ENCODE measurements at places on chromosomes 12 and 14.

DNA sequence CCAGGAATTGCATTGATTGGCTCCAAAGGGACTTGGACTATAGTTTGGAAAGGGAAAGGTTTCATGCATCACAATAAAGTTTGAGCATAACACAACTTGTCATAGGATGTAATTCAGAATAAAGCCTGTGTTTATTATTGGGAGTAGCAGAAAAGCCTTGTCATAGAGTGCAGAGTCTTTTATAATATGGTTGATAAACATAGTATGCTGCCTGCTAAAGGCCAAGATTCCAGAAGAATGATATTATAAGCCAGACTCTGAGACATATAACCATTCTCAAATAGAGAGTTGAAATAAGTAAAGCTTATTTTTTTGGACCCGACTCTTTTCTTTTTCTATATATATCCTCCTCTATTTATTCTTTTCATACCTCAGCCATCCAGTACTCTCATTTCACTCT lies 207.3 kb downstream of the LRIG3 start:
- no peak for DNase-seq

GRCh38 chr12:25388183-25388582 lies 137.5 kb upstream of the KRAS start:
- DNase-seq: no peak

DNA sequence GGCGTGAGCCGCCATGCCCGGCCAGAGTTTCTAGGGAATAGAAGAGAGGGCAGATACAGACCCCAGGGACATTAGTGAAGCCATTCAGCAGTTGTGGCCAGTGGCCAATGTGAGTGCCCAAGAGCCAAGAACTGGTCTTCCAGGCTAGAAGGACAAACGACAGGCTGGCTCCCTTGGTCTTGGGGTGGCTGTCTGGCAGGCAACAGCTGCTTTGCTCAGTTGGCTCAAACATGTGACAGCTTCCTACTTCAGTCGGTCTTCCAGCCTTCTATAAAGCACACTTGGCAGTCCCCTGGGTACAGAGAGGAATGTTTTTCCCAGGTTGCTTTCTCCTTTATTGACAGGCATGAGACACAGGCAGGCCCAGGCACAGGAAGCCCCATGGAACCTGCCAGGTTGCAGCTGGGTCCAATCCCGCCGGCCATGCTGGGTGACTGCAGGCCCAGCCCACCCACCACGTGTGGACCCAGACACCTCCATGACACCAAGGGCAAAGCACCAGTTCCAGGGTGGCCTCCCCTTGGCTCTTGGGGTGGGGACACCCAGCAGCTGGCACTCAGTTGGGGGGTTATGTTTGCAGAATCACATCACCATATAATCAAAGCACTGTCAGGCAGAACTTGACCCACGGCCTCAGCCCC lies 15.4 kb downstream of the CHGA start:
- DNase-seq: no peak

DNA sequence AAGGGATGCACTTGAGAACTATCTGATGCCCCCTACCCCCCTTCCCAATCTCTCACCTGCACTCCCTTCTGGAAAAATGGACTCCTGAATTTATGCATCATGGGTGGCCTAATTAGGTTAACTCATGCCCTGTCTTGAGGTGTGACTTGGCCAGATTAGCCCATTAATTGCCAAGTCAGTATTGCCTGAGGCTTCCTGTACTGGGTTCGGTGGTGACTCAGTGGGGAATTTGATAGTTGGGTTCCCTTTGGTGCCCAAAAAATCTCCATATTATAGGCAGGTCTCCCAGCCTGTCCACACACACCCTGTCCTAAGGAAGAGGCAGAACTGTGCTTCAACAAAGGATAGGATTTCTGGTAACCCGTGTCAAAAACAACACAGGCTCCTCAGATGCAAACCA lies 146.1 kb downstream of the CHST11 start:
- no peak for DNase-seq

DNA sequence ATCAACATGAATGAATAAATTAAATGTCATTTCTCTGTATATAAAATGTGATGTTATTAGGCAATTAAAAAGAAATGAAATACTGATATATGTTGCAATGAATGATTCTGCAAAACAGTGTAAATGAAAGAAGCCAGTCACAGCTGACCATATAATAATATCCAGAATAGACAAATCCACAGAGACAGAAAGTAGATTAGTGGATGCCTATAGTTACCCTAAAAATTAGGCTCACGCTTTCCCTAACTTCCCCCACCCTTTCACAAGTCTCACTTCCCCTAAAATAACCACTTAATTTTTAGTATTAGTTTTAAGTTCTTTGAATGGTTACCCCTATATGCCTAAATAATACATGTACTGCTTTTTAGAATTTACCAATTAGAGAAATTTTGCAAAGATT lies 348.9 kb upstream of the FAR2 start:
- no peak for DNase-seq

GRCh38 chr12:120075034-120075616 lies 41.4 kb downstream of the RAB35 start:
- DNase-seq: no peak

DNA sequence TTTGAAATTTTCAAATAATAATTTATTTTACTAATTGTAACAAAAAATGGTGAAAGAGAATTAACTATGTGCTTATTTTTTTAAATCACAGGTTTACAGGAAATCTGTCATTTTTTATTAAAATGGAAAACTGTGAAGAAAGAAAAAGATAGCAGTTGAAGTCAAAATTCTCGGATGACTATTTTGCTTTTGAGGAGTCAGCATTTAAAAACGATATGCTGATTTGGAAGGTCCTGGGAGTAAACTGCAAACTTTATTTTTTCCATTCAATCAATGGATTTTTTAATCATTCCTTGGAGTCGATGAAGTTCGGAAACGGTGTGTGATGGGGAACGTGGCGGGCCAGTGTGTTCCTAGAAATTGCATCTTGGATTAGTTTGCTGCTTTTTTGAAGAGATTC lies 258.9 kb upstream of the NAV3 start:
- DNase-seq: no peak

- DNase-seq: no peak
Observed at GRCh38 chr12:132477703-132478432, 12.1 kb upstream of the FBRSL1 start.

DNA sequence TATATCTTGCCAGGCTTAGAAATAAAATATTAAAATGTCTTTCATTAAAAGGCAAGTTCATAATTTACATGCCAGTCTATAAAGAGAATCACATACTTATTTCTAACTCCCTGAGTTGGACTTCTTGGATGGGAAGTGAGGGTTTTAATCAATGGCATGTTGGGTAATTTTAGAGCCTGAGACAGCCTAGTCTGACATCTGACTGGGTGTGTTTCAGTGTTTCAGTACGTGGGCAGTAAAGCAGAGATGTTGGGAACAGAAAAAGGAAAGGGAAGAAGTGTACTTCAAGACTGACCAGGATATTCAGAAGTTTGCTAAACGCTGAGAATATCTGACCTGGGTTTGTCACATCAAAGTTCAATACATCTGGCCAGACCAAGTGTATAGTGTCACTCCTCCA lies 171.8 kb downstream of the BTG1 start:
- DNase-seq: no peak

DNA sequence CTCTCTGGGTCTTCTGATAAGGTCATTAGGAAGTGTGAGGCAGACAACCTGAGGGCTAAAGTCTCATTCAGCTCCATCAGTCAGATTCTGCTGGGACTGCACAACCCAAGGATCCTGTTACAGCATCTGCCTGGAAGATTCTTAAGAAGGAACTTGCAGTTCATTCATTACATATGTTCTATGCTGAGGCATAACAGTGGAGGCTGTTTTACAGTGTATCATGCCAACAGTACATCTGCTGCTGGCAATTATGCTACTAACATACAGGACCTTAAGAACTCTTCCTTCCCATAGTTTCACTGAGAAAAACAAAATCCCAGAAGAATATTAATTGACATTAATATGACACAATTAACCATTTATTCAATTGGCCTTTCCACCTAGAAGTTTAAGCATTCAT lies 968.6 kb downstream of the DIO2 start:
- DNase-seq: no peak

DNA sequence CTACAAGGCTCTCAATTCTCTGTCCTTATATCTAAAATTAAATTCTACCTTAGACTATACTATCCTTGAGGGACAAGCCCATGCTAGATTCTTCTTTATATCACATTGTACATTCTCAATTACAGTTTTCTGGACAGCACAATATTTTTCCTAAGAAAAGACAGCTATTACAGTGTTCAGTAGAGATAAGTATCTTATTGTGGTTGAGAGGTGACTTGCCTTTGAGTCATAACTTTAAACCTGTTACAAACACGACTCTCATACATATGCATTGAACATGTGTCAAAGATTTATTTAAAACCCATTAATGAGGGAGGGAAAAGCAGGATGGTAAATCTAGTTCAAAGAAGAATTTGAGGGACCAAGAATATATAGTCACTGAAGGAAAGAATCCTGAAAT lies 61.1 kb downstream of the TPH2 start:
- DNase-seq: no peak

DNA sequence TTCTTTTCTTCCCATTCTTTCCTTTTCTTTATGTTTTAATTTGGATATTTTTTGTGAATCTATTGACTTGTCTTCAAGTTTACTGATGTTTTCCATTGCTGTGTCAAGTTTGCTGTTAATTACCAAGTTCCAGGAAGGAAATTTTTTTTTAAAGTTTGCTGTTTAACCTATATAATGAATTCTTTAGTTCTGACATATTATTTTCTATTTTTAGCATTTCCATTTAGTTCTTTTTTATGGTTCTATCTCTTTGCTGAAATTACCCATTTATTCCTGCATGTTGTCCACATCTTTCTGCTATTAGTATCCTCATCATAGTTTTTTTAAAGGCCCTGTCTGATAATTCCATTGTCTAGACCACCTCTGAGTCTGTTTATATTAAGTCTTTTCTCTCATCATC lies 27.8 kb downstream of the KLHDC1 start:
- DNase-seq: no peak

Measured in neuronal stem cell (in vitro differentiated cells).